ENCODE measurements at places on chromosomes 13 and 19. TPM values are rescaled to one million over a fixed set of nuclear protein-coding genes. Genes with fewer than 3 reads are reported as not detected.

JSRP1 gene
- total RNA-seq: not detected

ATP1A3 gene
- total RNA-seq: 1.7 TPM

MAP3K10 gene
- 6.3 TPM for total RNA-seq

MIA gene
- total RNA-seq: not detected

PLVAP gene
- 0.63 TPM for total RNA-seq

MEIS3 gene
- not detected for total RNA-seq

NLRP11 gene
- under 0.01 TPM for total RNA-seq

SYCN gene
- total RNA-seq: not detected

SF3A2 gene
- 68.1 TPM for total RNA-seq

C5AR2 gene
- 4.1 TPM for total RNA-seq

ATP8B3 gene
- 0.73 TPM for total RNA-seq

ZNF665 gene
- 1.7 TPM for total RNA-seq

SIGLECL1 gene
- not detected for total RNA-seq

ASPDH gene
- total RNA-seq: not detected

RAB3A gene
- total RNA-seq: 3.8 TPM

HSPB6 gene
- total RNA-seq: not detected

CEBPA gene
- total RNA-seq: 19.8 TPM

DLEU7 gene
- 0.84 TPM for total RNA-seq

LRRC8E gene
- total RNA-seq: not detected

NAXD gene
- total RNA-seq: 9.8 TPM

C19orf33 gene
- total RNA-seq: 3.1 TPM

TRMT1 gene
- total RNA-seq: 30.7 TPM

RUBCNL gene
- total RNA-seq: 12.6 TPM

PRR12 gene
- total RNA-seq: 6.4 TPM

MEIOSIN gene
- total RNA-seq: not detected

PLIN4 gene
- total RNA-seq: 0.10 TPM
